Jurkat, Clone E6-1 (cell line): ENCODE measurements at places on chromosomes 2 and 18.

DNA sequence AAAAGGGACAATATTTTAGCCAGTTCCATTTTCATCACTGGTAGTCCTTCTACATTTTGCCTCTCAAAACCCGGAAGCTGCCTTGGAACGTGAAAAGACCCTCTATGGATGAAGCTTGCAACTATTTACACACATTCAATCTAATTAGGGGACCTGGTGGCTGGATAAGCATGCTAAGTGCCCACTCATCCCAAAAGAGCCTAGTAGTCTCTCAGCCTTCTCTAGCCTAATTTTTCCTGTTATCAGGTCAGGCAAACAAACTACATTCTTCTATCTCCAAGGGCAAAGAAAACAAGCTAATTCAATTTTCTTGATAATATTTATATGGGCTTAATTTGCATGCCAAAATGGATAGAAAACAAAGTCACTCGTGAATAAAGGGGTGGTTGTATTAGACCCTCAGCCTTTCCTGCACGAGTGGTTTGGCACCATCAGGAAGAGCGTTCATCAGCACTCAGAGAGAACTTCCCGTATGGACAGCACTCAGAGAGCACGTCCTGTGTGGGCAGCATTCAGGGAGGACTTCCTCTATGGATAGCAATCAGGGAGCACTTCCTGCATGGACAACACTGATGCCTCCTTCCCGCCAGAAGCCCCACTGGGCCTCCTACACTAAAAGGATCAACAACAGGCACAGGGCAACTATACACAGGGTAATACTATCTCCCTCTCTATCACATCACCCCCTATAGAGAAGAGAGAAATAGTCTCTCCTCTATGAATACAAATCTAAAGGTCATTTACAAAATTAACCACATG is 122.2 kb downstream of the RBMS1 start:
- DNase-seq = no peak

DNA sequence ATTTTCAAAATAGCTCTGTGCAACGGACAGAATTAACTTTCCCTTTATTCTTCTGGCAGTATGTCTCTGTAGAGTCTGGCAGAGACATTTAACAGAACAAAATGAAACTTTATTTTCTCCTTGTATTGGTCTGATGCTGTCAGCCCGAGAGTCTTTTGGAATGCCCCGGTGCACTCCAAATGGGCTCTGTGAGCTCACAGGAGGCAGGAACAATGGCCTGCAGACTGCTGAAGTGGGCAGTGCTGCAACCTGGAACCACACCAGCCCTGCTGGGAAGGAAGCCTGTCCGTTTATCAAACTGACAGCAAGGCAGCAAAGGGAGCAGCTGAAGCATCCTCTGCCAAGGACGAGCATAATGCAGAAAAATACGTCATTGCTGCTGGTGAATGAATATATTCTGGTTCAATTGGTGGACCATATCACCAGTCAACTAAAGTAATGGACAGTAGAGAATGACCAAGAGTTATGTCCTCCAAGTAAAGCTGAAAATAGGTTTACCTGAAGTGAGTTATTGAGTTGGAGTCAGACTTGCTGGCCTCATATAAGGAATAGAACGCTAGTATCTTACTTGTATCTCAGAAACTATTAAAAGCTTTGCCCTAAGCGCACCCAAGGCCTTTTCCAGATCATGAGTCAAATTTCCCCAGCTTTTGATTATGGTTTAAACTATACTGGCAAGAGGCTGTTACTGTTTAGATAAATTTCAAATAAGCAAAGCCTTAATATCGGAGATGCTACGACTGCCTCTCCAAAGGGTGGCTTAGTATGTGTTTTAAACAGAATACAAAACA is 207.6 kb upstream of the TANK start:
- DNase-seq = no peak

DNA sequence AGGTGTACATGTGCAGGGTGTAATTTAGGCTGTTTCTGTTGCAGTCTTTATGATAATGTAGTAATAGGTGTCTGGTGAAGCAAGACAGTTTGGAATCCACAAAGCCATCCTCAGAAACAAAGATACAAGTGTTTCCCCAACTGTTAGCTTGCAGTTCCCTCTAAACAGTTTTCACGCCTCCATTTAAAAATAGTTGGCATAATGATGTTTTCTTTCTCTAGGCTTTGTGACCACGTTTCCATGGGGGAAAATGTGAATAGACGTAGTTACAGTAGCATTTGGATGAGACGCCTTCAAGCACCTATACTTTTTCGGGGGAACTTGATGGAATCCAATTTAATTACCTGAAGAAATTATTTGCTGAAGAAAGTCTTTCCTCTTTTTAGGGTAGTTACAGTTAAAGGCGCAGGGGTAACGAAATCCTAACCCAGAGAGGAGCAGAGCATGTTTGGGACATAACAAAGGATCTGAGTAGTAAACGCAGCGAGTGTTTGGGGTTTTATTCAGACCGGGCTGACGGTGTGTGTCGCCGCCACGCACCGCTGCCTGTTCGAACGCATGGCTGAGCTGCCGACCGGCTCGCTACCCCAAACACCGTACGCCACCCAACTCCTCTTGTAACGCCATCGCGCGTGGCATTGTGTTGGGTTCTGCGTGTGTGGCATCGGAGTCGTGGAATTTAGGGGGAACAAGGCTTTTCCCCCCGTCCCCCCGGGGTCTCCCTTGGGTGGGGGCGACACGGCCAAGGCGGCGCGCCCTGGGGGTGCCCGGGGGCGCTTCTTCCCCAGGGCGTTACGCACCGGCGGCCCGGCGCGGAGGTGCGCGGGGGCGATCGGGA is 681 bp upstream of the NRP2 start:
- DNase-seq = no peak

GRCh38 chr2:79191816-79192215 is 32.3 kb upstream of the REG3A start:
- DNase-seq = no peak

- no peak for DNase-seq
Observed at GRCh38 chr2:8536686-8537561, 144.9 kb upstream of the ID2 start.

DNA sequence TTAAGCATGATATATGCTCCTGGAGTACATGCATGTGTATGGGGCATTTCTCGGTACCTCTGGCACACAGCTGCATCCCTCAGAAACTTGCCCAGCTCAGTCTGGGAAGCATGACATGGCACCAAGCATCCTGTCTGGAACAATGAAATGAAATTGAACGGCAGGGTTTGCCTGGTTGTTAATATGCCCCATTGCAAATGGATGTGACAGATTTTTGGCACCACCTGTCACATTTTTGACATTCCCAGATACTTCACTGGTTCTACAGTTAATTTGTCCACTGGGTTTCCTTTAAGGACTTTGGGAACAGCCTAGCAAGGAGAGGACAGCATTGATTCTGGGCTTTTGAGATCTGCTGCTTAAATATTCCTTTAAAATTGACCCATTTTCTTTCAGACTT is 305.8 kb downstream of the TSN start:
- DNase-seq = no peak

DNA sequence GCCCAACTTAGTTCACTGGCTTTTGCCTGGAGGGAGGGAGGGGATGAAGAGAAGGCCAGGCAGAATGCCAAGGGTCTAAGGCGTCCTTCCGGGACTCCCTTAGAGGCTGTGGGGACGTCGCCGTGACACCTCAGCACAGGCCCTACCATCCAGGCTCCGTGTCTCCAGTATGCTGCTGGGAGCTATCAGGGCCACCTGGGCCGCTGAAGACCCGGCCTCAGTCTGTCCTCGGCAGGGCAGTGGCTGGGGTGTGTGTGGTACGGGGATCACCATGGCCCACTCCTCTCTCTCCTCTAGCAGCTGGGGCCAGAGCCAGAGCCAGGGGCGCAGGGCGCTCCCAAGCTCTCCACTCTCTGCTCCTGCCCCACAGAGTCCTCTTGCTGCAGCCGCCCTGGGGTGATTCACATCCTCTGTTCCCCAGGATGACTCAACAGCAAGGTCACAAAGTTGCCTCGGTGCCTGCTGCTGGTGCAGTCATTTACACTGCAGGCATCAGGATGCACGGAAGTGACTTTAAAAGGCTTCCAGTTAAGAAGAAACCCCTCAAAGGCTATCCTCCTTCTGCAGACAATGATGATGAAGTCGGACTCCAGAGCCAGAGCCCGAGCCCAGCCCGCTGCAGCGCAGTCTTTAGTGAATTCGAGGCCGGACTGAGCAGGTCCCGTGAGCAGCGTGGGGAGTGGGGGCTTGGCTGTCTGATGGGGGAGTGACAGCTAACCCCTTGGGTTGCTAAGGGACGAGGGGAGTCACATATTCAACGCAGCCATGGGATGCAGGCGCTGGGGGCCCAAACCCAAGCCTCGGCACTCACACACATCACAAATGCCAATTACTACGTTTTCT is 31.9 kb downstream of the SNORC start:
- DNase-seq = no peak

DNA sequence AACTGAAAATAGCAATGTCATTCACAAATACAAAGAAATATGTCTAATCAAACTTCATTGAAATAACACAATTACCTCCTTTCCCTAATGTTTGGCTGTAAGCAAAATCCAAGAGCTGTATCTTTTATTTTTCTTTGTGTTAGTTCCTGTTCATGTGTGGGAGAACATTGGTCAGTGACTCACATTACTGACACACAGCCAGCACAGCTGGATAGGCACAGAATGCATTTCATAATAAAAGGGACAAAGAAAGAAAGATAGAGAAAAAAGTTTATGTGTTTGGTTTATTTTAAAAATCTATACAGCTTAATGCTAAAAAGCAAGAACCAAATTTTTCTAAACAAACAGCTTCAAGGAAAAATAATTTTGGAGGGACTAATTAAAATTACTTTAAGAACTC is 185.6 kb upstream of the COL3A1 start:
- DNase-seq = no peak

GRCh38 chr2:239307921-239308613 is 92.8 kb downstream of the HDAC4 start:
- no peak for DNase-seq

GRCh38 chr18:23151414-23152099 is 16.3 kb downstream of the CABLES1 start:
- no peak for DNase-seq

DNA sequence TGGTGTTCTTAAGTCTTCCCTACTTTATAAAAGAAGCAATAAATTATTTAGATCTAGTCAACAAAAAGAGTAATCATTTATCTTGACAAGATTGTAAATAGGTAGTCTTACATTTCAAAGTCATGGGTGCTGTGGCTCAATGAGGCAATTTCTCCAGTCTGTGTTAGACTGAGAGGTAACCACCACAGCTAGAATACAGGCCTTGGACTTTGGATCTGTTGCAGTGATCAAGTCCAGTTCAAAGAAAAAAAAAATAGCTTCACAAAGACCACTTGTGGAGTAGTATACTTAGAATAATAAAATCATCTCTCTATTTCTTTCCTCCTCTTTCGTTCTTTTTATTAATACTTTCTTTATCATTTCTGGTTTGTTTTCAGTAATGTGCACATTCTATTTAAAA is 93.1 kb upstream of the FSIP2 start:
- DNase-seq = no peak

- DNase-seq = no peak
Observed at GRCh38 chr2:237012004-237012403, 73.7 kb upstream of the COPS8 start.

- DNase-seq = no peak
Observed at GRCh38 chr2:10054424-10054823, 11.1 kb downstream of the KLF11 start.

DNA sequence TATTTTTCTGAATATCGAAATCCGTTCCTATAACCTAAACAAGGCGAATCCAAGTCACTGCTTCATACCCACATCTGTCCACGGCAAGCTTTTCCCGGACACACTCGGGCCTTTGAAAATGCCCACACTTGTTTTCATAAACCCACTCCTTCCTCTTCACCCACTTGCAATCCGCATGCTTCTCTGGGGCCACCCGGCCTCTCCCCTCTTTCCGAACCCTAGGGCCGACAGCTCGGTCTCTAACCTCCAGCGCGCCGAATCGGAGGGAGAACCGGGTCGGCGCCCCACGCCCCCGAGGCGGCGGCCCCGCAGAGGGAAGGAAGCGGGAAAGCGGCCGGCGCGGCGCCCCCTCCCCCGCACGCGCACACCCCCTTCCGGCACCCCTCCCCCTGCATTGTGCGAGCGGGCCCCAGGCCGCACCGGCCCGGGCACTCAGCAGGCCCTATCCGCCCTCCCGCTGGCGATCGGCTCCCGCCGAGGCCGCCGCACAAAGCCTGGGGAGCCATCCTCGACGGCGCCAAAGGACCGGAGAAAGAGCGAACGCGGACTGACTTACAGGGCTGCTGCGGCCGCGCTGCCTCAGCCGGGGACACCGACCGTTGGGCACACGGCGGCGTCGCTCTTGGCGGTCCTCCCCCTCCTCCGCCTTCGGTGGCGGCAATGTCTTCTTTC is 467 bp downstream of the PUM2 start:
- DNase-seq = peak; percentile 49

DNA sequence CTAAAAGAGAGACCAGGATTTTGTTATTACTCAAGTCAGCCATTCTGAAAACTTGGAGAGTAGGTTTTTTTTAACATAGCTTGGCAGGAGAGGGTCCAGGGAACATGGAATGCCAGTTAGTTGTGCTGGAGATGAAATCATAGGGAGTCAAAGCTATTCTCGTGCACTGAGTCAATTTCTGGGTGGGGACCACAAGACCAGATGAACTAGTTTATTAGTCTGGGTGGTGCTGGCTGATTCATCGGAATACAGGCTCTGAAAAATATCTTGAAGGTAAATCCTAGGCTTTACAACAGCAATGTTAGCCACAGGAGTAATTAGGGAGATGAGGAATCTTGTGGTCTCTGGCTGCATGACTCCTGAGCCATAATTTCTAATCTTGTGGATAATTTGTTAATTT is 921.4 kb downstream of the TRIB2 start:
- no peak for DNase-seq

DNA sequence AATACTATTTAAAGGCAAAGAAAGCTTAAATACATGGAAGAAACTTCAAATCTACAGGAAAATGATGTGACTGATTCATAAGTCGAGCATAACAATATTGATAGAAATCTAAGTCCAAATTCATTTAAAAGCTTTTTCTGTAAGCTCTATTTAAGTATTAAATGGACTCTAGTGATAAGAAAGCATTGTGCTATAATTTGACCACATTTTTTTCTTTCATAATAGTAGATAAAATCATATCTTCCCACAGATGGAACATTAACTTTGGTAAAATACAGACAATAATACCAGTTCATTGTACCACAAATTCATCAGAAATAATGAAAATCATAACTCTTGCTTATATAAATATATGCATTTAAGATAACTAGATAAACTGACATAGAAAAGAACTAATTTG is 366.5 kb downstream of the GALNT13 start:
- DNase-seq = no peak

- no peak for DNase-seq
Observed at GRCh38 chr2:151796774-151797173, 31.4 kb downstream of the ARL5A start.

GRCh38 chr18:77000527-77000926 is 132.1 kb downstream of the MBP start:
- DNase-seq = no peak

DNA sequence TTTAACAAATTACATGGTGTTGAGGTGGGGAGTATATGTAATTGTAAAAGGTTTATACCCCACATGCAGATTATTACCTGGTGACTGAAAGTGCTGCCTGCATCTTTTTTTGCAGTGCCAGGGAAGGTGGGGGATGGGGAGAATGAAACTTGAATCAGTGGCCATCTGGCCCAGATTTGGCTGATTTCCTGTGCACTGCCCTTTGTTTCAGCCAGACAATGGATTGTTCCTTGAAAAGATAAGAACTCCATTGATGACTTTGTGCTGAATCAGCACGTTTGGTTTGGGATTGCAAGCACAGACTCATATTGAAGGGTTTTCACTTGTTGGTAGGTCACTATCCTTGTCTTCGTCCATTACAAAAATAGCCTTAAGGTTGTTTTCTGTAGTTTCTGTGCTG is 20.9 kb downstream of the GREB1L start:
- DNase-seq = no peak
